ENCODE measurements at places on chromosomes 1 and 21.
A peak's percentile ranks its signal among the peaks of the same experiment; 100 is the strongest.

DNA sequence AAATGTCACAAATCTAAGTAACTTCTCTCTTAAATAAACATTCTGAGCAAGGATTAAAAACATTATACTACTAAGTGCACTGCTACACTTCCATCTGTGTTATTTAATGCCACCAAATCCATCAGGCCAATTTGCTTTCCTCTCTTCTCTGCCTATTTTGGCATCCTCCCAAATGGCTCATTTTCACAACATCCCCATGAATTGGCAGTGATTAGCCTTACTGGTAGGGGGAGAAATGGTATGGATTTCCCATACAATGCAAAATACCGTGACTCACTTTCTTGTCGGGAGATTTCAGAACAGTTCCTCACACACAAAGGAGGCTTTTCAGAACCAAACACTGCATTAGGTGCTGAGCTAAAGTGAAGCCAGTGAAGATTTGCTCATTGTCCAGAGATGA, 195.7 kb downstream of the MIS18A start:
- DNase-seq, result no peak

DNA sequence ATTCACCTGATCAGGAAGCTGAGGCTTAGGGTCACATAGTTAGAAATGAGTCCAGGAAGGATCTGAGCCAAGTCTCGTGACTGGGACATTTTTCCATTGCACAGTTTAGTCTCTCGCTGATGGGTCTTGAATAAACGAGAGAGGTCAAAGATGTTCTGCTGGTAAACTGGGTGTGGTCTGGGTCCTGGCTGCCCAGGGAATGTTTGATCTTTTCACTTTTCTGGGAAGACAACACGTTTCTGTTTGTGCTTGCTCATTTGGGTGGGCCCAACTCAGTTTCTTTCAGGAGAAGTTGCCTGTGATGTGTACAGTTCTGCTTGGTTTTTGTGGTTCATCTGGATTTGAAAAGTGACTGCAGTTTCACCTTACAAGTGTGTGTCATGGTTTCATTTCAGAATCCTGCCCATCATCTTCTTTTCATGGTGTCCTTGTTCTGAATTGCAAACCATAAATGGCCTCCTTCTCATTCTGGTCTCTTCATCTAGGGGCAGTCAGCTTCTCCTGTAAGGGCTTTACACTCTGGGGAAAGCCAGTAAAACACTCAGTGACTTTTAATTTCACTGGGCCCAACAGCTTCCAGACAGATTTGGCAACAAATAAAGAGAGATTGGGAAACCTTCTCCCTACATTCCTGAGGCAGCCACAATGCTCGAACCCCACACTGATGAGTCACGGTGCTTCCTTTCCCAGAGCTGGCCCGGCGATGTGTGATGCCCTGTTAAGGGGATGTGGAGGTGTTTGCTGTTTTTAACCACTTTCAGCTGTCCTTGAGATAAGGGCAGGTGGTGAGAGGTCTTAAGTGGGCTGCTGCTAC, 7.2 kb upstream of the TACSTD2 start:
- DNase-seq, result no peak

- no peak for DNase-seq
Measured at GRCh38 chr21:25931765-25932164, 197.0 kb downstream of the GABPA start.

DNA sequence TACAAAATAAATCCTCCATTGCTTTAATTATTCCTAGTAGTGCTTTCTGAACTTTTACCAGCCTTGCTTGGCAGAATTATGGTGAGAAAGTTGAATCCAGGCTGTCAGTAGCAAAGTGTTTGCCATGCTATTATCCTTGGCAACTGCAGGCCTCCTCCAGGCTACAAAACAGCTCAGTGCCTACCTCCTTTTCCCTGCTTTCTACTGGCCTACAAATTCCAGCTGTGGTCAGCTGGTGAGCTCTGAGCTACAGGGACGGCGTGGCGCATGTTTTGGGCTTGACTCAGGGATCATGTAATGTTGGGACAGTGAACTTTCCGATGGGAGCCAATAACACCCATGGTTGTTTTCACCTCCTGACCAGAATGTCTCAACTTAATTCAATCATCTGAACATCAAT, 456.1 kb upstream of the ADAMTS5 start:
- no peak for DNase-seq

- DNase-seq, result no peak
Measured at GRCh38 chr21:17780539-17780938, 38.6 kb downstream of the C21orf91 start.

DNA sequence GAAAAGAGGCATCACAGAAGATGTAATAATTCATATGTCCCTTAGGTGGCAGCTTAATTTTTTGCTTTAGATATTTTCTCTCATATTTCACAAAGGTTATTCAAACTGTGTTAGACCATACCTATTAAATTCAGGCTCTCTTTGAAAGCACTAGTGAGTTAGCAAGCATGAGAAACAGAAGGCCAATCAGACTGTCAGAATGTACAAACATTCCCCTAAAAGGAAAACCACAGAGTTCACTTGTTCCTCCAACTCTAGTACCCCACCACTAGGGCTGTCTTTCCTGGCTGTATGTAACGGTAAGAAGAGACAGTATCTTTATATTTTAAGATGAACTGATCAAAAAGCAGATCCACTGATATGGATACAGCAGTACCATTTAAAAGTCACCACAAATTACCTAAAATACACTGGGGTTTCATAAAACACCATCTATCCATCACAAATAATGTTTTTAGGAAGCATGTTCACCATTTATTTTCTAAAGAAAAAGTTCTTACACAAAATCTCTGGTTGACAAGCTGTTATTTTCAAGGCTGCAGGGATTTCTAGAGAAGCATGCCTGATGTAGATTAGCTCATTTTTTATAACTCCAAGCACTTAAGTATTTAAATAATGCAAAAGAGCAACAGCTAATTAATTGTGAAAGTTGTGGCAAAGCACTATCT, 1.8 kb downstream of the ARPC5 start:
- DNase-seq, result peak; percentile 80

GRCh38 chr1:185861630-185862029, 127.4 kb downstream of the HMCN1 start:
- no peak for DNase-seq

GRCh38 chr1:64597113-64597512, 127.2 kb downstream of the CACHD1 start:
- DNase-seq, result no peak

DNA sequence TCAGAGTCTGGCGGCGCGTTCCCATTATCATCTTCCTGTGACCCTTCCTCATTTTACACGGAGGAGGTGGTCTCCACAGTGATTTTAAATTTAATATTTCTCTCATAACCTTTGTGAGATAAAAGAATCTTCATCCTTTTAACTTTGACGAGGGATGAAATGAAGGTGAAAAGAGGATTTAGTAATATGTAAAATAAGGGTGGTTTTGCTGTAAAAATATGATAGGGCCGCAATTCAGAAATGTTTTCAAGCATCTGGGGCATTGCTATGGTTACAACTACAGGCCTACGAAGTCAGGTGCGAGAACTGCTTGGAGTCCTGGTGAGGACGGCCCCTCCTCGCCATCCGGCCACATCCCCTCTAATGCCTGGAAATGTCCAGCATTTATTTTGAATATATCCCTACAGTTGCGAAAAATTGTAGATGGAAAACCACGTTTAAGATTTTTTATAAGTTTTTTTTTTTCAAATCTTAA, 422 bp upstream of the RSBN1 start:
- DNase-seq, result no peak

GRCh38 chr1:116770625-116771024, 16.4 kb downstream of the CD2 start:
- DNase-seq, result no peak

DNA sequence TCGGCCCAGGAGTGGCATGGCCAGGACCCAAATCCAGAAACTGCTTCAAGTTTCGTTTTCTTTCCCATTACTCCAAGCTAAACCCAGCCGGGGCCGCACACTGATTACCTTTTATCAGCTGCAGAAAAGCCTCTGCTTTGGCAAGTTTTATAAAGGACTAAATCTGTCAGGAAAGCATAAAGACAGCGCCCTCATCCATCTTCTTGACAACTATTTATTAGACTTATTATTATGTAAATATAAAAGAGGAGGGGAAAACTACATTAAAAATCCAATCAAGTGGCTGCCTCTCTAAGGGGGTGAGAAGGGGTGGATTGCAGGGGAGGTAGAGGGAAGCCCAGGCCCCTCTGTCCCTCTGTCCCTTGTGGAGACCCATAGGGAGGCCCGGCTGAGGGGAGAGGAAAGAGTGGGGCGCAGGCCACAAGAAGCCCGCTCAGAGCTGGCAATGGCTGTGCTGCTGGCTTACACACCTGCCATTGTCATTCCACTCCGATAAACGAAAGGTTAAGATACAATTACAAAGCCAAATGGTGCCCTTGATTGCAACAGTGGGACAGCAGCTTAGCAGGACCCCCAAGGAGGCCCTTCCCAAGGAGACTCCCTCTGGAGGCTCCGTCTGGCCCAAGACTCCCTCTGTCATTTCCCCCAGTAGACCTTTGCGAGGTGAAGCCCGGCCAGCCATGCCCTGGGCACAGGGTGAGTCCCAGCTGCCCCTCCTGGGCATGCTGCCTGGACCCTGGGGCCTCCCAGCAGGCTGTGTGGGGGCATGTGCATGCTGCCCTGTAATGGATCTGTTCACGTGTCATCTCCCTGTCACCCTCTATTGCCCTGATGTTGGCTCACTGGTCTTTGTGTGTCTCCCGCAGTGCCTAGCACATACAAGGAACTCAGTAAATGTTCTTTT, 45.4 kb downstream of the KCND3 start:
- DNase-seq, result no peak

DNA sequence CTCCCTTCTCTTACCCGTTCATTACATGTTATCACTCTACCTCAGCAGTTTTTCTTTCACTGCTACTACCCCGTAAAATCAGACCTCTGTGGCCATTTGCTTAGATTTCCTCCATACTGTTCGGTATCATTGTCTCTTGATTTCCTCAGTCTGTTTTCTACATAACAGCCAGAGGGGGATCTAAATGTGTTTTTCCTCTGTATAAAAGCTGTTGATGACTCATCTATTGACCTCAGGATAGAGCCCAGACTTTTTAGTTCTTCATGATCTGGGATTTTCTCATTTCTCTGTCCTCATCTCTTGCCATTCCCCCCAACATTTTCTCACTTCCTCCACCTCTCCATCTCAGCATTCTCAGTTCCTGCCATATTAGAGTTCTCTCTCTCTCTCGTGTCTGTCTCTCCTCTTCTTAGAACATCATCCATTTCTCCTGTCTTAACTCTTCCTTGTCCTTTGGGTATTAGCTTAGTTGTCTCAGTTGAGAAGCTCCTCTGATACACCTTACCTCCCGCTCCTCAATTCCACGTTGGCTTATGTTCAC, 10.5 kb downstream of the OTUD3 start:
- DNase-seq, result peak; percentile 36

DNA sequence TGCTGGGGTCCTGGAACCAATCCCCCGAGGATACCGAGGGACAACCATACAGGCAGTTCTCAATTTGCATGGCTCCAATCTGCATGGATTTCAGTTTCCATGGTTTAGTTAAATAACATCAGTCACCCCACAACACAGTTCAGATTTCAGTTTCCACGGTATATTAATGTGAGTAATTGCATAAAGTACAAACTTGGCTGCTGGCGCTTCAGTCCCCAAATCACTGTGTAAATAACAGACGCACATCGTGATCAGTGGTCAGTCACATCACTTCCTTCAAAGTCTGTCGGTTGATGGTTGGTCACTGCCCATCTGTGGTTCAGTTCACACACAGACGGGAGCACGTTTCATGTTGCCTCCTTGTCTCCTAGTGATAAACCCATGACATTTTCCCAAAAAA, 66.4 kb upstream of the LPGAT1 start:
- DNase-seq, result peak; percentile 42

DNA sequence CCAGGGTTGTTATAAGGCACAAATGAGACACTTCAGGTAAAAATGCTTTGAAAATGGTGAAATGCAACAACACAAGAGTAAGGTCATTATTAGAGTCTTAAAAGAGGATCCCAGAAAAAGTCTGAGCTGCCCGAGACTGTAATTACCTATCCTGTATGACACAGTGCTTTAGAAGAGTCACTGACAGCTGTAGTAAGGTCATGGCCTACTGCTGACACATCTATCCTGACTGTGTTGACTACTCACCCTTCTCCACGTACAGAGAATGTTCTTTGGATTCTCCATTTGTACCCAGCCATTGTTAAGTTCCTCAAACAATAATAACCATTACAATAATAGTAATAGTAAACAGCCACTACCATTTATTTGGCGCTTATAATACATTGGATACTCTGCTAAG, 104.4 kb downstream of the CACHD1 start:
- DNase-seq, result no peak

GRCh38 chr21:27582246-27582947, 615.5 kb upstream of the ADAMTS5 start:
- no peak for DNase-seq

DNA sequence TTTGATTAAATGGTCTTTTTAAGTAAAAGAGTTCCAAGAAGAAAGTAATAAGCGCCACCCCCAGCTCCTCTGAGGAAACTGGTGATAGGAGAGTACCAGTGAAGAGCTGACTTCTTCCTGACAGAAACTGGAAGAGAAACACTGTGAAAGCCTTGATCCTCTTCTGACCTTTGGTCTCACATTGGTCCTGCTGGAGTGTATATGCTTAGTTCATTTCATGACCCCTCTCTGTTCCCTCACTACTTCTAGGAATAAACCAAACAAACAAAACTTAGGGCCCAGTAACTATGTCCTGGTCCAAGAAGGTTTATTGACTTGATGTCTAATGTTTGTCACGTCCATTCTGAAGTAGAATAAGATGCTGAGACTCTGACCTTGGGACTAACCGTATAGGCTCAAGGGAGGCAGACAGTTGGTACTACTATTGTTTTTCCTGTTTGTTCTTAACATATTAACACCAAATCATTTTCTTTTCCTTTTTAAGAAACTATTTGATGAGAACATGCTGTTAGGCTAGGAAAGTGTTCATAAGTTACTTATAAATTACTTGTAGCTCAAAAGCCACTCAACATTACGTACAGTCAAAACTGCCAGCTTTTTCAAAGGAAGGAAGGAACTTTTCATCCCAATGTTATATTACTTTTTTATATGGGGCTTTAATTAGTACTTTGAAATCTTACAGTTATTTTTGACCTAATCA, 57.9 kb downstream of the MIER1 start:
- no peak for DNase-seq

DNA sequence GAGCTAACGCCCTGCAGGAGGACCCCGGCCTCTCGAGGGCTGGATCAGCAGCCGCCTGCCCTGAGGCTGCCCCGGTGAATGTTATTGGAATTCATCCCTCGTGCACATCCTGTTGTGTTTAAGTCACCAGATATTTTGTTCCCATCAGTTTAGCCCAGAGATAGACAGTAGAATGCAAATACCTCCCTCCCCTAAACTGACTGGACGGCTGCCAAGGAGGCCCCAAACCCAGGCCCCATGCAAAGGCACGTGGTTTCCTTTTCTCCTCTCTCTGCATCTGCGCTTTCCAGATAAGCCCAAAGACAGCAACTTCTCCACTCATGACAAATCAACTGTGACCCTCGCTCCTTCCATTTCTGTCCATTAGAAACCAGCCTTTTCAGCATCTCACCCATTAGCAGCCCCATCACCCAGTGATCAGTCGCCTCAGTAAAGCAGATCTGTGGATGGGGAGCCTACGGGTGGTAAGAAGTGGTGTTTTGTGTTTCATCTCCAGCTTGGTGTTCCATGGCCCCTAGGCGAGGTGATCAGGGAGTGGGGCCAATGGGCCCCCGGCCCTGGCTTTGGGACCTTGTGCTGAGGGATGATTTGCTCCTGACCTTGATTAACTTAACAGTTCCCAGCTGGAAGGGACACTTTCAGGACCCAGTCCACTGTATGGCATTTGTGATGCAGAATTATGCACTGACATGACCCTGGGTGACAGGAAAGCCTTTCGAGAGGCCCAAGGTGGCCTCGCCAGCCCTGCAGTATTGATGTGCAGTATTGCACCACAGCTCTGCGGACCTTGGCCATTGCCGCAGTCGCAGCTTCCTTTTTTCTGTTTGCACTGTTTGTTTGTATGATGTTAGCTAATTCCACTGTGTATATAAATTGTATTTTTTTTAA, 5.2 kb downstream of the NPPA start:
- peak; percentile 91 for DNase-seq
